ENCODE measurements at places on chromosomes 4 and X.

DNA sequence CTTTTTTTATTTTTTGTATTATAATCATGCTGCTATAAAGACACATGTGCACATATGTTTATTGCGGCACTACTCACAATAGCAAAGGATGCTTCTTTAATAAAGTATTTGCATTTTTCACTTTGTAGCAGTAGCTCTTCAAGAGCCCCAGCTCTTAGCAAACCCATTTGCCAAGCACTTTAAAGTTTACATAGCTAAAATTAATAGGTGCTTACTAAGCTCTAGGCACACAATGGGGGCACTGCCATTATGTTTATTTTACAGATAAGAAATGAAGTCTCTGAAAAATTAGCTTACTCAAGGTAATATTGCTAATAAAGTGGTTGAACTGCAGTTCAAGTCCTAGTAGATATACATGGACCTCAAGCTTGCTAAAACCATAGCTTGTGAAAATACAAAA lies 230.3 kb upstream of the ARHGAP24 start:
- DNase-seq: no peak

GRCh38 chr4:120506536-120506935 lies 416.0 kb downstream of the PRDM5 start:
- no peak for DNase-seq

GRCh38 chrX:80014141-80014940 lies at the start of gene TBX22:
TBX22 (plus strand) TSS chrX:80014753; CDS start chrX:80022270, 7,517 bp downstream.
- DNase-seq: no peak

DNA sequence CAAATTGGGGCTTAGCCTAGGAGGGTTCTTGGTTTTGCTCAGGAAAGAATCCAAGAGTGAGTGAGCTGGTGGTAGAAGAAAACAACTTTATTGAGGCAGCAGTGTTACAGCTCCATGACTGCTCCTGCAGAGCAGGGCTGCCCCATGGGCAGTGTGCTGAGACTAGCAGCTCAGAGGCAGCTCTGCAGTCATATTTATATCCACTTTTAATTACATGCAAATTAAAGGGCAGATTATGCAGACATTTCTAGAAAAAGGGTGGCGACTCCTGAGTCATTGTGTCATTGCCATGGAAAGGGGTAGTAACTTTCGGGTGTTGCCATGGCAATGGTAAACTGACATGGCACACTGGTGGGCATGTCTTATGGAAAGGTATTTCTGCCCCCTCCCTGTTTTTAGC lies 202.2 kb downstream of the CLCN4 start:
- DNase-seq: no peak

- DNase-seq: no peak
Observed at GRCh38 chr4:155072417-155072816, 136.0 kb upstream of the NPY2R start.

- DNase-seq: peak; percentile 17
Observed at GRCh38 chr4:73434311-73434710, 1.7 kb upstream of the AFP start.

DNA sequence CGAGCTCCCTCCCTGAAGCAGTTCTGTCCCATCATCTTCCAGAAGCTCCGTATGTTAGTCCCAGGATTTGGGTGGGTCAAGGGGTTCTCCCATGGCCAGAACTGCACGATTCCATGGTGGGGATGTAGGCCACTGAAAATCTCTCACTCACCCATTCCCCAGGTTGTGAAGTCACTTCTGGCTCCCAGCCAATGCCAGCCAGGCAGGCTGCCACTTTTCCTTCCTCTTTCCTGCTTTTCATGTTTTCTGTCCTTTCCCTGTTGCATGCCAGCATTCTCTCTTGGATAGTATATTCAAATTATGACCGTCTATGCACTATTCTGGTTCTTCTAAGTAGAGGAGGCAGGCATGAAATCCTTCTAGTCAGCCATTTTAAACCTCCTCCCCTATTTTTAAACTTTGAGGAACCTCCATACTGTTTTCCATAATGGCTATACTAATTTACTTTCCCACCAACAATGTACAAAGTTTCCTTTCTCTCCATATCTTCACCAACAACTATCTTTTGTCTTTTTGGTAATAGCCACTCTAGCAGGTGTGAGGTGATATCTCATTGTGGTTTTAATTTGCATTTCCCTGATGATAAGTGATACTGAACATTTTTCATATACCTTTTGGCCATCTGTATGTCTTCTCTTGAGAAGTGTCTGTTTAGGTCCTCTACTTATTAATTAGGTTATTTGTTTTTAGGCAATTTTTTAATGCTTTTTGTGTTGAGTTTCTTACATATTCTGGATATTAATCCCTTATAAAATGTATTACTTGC lies 182.1 kb upstream of the TET2 start:
- no peak for DNase-seq

DNA sequence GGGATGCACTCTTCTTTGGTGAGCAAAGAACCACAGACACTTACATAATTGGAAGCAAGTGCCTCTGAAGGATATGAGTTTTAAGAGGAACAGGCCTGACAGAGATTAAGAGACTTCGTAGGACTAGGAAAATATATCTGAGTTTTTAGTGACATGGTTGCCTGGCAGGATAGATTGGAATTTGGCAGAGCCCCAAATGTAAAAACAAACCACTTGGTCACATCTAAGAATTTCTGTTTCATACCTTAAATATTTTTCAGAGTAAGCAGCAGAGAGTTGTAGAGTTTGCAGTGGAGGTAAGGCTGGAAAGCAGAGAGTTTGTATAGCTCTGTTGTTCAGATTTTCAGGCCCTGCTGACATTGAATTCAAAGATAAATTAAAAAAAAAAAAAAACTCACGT lies 150.1 kb upstream of the MAGEB2 start:
- DNase-seq: no peak

GRCh38 chr4:69876071-69876470 lies 16.1 kb upstream of the SULT1E1 start:
- DNase-seq: no peak

GRCh38 chr4:1792832-1793495 lies at the start of gene FGFR3:
FGFR3 (plus strand) TSS chr4:1793293; CDS start chr4:1793935, 642 bp downstream.
- peak; percentile 44 for DNase-seq

DNA sequence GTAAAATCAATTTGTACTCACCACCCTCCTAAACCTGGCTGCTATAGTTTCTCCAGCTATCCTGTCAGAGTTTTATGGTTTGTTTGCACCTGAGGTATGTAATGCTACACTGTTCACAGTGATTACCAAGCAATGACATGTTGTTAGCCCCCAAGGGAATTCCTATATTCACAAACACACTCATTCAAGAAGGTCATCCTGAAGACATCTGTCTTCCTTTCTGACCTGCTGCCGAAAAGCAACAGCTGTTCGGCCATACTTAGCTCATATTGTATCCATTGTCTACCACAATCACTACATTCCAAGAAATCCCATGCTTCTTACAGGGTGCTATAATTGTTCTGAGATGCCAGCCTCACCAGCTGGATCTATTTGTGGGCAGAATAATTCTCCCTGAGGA lies 160.1 kb upstream of the GYPA start:
- no peak for DNase-seq

DNA sequence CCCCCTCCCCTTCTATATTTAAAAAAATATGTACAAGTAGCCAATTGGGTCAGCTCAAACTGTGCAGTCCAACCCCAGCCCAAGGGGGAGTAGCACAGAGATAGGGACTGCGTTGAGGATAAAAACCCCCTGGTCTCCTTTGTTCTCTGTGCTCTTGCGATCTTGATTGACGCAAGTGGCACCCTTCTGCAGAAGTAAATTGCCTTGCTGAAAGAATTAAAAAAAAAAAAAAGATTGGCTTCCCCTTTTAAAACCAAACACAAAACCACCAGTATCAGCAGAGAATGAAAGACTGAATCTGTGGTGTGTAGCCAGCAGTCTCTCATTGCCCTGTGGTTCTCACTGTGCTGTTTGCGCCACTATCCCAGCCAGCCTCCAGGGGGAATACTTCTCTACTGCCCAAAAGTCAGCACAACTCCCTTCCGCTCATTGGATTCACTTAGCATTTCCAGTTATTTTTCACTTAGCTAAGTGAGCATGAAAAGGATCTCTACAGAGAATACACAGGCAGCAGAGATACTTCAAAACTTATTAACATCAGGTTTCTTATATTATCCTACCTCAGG lies 29.7 kb downstream of the MANBA start:
- peak; percentile 26 for DNase-seq

DNA sequence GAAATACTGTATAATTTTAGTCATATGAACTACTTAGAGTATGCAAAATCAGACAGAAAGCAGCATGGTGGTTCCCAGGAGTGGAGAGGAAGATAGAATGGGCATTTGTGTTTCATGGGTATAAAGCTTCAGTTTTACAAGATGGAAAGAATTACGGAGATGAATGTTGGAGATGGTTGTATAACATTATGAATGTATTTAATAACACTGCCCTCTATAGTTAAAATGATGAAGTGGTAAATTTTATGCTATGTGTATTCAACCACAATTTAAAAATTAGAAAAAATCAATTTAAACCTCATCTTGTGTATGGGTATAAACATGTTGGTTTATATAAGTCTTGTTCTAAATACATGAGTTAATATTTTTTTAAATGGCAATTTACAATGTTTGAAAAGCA lies 521.1 kb downstream of the FSTL5 start:
- no peak for DNase-seq

GRCh38 chrX:87525771-87526229 lies 8.2 kb downstream of the KLHL4 start:
- no peak for DNase-seq

DNA sequence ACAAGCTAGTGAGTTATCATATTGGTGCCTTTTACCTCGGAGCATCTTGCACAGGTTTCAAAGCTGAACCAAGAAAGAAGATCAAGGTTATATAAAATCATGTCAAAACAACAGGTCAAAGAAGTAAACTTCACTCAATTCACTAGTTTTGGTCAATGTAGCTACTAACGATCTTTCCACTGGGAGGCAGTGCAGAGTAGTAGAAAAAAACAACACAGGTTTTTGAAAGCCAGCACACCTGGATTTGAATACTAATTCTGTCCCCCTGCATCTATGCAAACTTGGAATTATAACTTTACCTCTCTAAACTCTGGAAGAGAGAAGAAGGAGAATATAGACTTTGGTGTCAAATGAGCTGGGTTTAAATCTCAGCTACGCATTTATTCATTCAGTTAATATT lies 266.1 kb downstream of the GRIA3 start:
- DNase-seq: peak; percentile 2

DNA sequence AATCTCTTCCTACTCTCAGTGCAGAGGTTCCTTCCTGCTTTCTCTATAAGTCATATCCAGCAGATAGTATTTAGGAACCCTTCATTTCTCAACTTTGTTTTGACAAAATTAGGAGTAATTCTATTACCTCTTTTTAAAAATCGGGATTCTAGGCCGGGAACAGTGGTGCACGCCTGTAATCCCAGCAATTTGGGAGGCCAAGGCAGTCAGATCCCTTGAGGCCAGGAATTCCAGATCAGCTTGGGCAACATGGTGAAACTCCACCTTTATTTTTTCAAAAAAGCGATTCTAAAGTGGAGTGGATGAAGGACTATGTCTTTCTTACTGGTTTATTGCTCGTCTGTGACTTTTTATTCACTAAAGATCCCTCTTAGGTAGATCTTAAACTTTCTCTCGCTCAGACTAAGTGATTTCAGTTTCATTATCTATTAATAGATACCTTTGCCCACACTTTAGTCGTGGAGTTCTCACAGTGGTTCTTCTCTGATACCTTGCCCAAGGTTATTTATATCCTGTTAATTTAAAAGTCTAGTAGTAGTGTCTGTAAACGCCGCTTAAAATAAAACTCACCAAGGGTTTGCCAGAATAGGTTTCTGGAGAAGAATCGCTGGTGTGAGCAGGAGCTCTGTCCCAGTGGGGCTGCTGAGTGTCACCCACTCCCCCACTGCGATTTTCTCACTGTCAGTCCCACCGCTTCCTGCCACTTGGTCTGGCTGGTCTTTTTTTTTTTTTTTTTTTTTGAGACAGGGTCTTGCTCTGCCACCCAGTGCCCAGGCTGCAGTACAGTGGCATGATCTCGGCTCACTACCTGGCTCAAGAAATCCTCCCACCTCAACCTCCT lies 27.0 kb upstream of the TMEM131L start:
- DNase-seq: no peak

GRCh38 chr4:122819708-122820449 lies 6.8 kb upstream of the FGF2 start:
- no peak for DNase-seq

GRCh38 chrX:108558217-108558616 lies 118.6 kb downstream of the COL4A5 start:
- peak; percentile 83 for DNase-seq

DNA sequence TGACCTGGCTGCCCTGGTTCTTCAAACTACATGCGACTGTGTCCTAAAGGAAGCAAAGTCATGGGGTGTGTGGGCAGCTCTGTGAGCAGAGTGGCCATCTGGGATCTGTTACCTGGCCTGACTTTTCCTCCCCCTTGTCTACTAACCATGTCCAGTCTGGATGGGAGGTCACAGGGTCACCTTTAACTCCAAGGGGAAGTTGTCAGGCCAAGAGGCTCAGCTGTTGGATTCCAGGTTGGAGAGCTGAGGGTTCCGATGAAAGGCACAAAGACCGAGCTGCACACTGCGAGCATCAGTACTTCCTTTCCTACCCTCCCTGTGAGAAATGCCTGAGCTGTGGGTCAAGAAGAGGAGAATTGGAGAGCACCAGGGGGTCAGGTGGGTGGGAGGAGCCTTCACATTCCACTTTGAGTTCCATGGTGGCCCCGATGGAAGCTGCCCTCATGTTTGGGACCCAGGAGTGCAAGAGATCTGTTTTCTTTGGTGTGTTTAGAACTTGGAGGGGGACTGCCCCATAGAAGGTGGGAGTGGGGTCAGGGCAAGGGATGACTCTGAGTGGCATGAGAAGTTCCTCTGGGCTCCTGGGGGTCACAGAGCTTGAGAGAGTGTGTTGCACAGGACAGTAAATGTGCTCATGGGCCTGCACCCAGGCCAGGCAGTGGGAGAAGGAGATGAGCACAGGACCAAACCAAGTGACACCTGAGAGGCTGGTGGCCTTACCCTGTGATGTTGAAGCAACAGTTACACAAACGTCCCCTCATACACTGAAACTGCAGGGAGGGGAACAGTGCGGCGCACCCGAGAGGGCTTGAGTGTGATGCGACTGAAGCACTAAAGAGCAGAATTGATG lies 36.2 kb downstream of the RGS12 start:
- DNase-seq: no peak

DNA sequence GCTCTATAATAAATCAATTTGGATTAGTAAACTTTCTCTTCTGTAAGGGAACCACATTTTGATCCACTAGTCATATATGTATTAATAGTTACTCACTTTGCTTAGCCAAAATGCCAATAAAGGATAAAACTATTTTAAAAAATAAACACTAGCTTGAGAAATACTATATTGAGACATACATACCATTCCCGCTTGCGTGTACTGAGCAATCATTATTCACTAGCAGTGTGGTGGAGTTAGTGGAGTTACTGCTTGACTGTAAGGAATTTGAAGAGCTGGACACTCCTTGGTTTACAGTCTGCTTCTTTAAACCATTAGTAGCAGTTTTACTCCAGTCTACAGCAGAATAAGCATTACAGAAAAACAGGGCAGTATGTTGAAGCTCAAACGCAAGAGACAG lies 10.8 kb upstream of the PHKA2 start:
- no peak for DNase-seq

DNA sequence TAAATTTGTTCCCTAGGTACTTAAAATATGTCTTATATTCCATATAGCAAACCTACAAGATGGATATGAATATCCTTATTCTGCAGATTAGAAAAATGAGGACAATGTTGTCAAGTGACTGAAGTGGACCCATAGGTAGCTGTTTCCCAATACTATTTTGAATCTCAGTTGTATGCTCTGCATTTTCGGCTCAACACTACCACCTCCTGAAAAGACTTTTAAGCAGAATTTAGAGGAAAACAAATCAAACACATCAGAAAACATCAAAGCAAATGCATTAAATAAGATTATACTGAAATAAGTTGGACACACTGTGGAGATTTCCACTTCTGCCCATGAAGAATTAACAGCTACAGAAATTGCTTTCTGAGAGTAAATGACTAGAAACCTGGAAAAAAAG lies 488.7 kb downstream of the TRIML1 start:
- no peak for DNase-seq

Data from hematopoietic multipotent progenitor cell treated with erythropoietin and hydrocortisone succinate and interleukin-3 and kit ligand, for 8 days (in vitro differentiated cells).